Stimulated activated CD8-positive, alpha-beta memory T cell treated with anti-CD3 and anti-CD28 coated beads, Interleukin-4, amount 100 ng/mL, for 1 hour (primary cell): ENCODE measurements at places on chromosomes 5 and 9.

DNA sequence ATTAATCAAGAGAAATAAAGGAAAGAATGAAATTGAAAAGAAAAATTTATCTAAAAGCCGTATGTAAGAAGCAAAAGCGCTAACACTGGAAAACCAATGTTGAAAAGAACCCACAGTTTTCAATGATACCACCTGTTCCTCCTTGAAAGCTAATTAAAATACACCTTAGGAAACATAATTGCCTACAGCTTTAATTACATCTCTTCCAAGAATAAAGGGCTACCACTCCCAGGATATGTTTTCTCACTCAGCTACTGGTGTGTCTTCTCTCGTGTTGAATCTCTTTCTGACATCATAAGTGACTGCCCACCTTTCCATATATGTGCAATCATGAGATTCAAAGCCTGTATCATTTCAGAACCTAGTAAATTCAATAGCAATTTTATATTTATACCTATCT is 880.6 kb upstream of the DMAC1 start:
- no peak for DNase-seq

- no peak for DNase-seq
Measured at GRCh38 chr5:108184940-108185339, 197.0 kb downstream of the FBXL17 start.

- no peak for DNase-seq
Measured at GRCh38 chr5:8686707-8687106, 817.8 kb downstream of the MTRR start.

DNA sequence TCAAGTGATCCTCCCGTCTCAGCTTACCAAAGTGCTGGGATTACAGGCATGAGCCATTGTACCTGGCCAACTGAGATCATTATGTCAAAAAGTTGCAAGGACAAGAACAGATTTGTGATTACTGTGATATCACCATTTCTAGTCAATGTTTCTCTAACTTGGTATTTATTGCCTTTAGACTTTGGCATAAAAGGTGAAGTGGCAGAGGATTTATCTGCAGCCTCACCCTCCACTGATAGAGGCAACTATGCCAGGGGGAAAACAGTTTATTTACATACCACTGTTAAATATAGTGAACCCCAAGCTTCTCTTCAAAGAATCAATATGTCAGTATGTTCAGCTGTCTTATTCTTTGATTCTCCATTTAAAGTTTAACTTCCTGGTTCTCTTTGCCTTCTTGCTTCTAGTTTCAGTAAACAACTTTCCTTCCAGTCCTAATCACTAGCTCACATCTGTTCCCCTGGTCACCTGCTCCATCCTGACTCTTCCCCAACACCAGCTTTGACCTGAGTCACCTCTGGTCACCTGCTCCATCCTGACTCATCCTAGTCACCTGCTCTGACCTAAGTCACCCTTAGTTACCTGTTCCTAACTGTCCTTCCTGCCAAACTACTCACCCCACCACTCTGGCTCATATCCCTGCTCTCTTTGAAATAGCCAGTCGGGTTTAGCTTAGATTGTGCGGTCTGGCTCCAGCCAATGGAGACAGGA is 29.9 kb downstream of the SEMA6A start:
- no peak for DNase-seq

- DNase-seq = no peak
Measured at GRCh38 chr5:73380710-73381589, 67.6 kb downstream of the FOXD1 start.

- DNase-seq = no peak
Measured at GRCh38 chr9:70564468-70565335, 150.2 kb upstream of the KLF9 start.

DNA sequence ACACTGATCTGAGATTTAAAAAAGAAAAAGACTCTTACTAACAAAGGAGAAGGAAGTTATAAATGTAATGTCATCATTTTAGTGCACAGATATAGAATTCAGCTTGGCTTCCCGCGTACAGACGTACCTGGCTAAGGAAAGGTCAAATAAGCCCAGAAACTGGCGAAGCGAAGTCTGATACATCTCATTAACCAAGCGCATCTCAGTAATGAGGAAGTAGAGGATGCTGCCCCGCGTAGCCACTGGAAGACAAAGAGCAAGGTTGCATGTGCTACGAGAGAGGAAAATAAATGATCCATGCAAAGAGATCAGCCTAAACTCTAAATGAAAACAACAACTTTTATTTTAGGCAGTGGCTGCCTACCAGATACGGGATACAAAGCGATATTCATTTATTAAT is 208.8 kb downstream of the DNAH5 start:
- DNase-seq = no peak

- DNase-seq = no peak
Measured at GRCh38 chr5:57779383-57780223, 297.0 kb upstream of the ACTBL2 start.

DNA sequence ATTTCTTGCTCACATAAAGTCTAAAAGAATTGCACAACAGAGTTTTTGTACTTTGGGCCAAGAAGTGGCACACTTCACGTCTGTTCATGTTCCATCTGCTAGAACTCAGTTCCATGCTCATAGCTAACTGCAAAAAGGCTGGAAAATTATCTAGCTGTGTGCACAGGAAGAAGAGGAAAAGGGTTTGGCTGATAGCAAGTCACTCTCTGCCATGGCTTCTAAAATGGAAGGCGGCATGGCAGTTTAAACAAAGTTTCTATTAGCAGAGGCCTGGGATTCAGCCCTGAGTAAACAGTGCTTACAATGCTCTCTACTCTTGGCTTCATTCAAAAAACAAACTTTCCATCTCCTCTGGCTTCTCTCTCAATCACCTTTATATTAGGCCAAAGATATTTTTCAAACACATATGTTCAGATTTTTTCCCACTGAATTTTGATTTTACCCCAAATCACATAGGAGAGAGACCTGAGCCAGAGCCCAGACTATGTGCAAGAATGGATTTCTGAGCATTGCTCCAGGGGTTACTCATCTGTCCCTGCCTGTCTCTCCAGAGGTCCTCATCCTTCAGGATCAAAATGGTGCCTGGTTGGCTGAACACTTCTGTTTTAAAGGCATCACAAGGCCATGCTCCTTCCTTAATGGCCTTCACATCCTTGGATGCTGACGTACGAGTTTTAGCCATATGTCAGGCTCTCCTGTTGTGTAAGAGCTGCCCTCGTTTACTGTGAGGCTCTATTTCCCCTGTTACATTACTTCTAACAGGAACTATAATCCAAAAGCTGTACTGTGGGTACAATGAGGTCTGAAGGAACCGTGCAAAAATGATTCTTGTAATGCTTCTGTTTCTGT is 226.6 kb downstream of the SAXO1 start:
- no peak for DNase-seq

DNA sequence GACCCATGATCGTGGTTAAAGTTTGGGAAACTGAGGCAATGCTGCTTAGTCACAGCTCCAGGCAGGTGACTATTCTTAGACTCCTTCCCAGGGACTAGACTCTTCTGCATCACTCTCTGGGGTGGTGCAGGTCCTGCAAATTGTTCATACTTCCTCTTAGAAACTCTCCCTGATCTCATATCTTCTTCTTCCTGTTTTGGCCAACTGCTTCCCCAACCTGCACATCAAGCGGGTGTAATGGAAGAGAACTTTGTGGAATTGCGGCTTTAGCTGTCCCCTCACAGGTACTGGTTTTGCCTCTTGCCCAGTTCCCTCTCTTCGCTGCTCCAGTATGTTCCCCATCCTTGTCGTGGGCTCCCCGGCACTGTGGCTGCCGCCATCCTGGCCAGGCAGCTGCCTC is 111.5 kb upstream of the CTSL start:
- no peak for DNase-seq

DNA sequence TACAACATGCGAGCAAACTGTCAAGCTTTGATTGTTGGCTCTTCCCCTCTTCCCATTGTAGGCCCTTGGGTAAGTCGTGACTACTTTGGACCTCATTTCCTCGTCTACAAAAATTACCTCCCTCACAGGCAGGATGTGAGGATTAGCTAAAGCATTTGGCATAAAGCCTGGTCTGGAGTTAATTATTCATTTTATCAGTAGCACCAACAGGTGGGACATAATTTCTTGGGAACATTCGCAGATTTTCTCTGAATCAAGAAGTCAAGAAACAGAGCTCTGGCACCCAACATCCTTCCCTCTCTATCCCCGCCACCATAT is 39.9 kb upstream of the SEMA6A start:
- no peak for DNase-seq

GRCh38 chr9:121510766-121511550 is 11.3 kb upstream of the GGTA1 start:
- no peak for DNase-seq

- no peak for DNase-seq
Measured at GRCh38 chr9:81656004-81656403, 33.3 kb downstream of the TLE1 start.

DNA sequence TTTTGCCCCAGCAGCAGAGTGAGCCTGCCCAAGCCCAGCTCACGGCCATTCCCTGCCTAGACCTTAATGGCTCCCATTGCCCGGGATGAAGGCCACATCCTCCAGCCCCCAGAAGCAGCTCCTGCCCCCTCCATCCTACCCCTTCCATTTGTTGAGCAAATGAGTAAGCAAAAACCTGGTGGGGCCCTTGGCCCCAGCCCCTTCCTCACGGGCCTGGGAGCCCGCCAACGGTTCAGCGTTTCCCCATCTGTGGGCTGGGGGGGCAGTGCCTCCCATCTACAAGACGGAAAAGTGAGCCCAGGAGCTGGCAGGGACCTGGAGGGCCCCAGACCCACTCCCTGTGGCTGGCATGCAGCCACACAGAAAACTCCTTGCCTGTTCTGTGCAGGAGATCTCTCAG is 4.4 kb downstream of the CCDC187 start:
- DNase-seq = no peak

DNA sequence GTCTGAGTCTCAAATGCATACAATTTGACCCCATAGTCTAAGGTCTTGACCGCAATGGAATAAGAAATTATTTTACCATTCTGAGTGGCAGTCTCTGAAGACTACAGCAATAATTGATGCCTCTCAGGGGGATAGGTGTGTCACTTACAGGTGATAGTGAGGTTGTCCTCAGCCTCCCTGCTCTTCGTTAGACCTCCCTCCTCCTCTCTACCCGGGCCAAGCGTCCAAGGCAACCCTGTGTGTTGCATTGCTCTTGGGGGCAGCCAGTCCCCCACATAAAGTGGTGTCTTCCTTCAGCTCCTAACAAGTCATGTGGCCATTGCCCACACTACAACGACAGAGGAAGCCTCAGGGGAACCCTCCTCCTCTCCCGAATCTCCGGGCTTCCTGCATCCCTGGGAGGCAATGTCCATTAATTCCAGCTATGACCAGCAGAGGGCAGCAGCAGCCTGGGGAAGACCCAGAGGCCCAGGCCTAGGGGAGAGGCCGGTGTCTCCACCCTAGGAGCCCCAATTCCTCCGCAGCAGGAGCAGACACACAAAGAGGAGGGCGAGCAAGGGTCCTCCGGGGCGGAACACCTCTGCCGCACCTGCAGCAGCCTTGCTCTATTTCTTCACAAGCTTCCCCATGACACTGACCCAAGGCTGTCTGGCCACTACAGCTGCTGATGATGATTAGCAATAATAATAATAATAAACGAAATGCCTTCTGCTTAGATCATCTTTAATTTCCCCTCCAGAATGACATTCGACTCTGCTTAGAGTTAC is 134.8 kb downstream of the KCNIP1 start:
- peak; percentile 34 for DNase-seq

- no peak for DNase-seq
Measured at GRCh38 chr9:124699575-124699974, 71.5 kb downstream of the NR6A1 start.
